NCI-H1694 (cell line): ENCODE measurements at places on chromosomes 3 and 15.

DNA sequence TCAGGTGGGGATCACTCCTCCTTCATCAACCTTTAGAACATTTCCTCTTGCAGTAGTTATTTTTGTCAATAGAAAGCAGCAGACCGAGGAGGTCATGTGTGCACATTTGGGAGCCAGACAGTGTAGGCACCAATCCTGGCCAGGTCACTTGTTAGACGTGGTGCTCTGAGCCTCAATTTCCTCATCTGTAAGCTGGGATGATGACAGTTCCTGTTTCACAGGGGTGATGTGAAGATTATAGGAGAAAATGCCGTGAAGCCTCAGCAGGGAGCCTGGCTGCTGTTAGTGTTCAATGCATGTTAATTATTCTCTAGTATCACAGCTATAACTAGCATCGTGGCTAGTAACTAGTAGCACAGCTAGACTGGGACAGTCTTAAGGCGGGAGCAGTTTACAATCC lies 64.7 kb downstream of the ATP2B2 start:
- no peak for DNase-seq

DNA sequence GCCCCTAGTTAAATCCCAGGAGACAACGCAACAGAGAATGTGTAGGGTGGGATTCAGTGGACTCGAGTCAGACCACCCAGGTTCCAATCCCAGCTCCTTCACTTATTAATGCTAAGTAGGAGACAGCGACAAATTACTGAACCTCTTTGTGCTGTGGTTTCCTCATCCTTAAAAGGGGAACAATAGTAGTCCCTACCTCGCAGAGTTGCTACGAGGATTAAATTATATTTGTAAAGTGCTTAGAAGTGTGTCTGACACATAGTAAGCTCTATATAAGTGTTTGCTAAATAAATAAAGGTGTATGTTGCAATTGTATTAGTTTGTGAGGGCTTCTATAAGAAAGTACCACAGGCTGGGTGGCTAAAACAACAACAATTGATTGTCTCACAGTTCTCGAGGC lies 58.0 kb upstream of the PPARG start:
- DNase-seq = no peak

DNA sequence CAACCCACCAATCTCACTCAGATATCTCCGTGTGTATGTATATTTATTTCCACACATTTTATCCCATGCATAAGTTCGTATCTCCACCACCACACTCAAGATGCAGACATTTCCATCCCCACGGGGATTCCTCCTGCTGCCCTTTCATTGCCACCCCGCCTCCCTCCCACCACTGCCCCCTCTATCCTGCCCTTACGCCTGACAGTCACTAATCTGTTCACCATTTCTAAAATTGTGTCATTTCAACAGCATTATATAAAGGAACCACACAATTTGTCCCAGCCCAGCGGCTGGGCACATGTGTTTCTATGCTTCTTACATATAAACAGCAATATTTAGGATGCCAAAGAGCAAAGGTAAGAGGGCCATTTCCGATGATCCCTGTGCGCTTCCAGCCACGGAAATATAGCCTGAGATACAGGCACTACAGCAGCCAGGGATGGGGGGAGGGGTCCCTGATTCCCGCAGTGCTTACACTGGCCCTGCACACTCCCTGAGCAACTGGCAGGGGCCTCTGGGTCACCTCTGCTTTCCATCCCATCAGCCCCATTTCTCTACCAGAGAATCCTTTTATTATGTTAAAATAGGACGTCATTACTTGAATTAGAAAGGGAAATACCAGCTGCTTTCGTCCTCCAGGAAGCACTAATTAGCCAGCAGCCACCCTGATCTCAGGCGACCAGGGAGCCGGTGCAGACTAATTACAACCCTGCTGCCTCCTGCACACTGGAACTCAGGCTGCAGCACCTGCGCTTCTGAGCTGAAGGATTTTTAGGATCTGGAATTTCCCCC lies 372.0 kb upstream of the ATP10A start:
- no peak for DNase-seq

DNA sequence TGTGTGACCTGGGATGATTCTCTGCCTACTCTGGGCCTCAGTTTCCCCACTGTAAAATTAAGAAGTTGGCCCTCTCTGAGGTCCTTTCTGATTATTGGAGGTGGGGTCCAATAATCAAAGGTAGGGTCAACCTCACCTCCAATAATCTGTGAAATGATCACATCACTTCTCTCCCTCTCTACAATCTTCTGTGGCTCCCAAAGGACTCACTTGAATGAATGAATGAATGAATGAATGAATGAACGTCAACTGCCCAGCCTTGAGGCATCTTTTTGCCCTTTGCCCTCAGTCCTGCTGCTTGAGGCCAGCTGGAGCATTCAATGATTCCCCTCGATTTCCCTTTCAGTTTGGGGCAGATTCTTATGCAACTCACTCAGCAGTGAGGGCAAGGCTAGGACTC lies 26.7 kb upstream of the GRIP2 start:
- no peak for DNase-seq

DNA sequence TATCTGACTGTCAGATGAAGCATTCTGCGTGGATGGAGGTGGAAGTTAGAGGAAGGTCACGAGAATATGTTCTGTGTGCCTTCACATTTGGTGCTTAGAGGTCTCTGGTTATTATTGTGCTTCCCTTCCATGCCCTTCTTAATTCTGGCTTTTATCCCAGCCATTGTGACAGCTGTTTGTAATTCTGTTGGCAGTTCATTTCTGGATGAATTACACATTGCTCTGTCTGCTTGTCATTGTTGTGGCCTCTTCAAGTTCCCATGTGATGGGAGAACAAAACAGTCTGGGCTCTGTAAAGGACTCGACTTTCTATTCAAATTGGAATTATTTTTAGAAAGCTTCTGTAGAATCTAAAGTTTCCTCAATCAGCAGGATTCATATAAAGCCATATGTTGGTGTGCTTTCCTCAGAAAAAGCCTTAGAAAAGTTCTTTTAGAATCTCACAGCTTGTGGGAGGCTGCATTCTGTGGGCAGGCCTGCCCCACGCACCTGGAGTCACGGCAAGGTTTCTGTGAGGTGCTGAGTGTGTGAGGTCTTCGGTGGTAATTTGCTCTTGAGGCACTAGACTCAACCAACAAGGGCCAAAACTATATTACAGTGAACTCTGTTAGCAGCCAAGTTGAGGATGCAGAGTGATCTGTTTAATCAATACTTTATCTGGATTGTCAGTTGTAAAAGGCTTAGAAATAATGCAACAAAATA lies 397.4 kb upstream of the AZI2 start:
- DNase-seq = no peak

- no peak for DNase-seq
Measured at GRCh38 chr3:13019243-13020095, 53.8 kb downstream of the IQSEC1 start.

DNA sequence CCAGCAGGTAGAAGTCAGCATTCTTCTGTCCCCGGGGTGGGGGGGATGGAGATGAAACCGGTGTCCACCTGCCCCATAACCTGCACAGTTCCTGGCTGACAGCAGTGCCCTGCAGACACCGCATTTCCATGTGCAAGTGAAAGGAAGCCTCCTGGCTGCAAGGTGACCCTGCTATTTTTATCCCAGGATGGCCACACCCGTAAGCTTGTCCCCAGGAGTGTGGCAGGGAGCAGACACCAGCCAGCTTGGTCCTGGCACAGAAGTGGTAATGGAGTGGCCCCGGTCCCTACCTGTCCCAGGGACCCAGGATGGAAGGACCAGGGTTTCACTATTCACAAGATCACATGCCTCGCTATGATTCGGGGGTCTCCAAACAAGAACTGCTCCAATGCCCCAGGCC lies 85.3 kb upstream of the RPL32 start:
- DNase-seq = no peak

DNA sequence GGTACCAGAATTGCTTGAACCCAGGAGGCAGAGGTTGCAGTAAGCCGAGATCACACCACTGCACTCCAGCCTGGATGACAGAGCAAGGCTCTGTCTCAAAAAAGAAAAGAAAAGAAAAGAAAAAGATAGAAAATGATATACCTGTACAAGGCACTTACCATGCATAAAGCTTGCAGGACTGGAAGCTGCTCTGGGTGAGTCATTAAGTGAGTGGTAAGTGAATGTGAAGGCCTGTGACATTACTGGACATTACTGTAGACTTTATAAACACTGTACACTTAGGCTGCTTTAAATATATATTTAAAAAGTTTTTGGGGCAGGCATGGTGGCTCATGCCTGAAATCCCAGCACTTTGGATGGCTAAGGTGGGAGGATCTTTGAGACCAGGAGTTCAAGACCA lies 99.2 kb downstream of the SLMAP start:
- no peak for DNase-seq

GRCh38 chr15:77162872-77163633 lies 92.1 kb upstream of the TSPAN3 start:
- no peak for DNase-seq

GRCh38 chr3:110598847-110599490 lies 472.6 kb upstream of the NECTIN3 start:
- no peak for DNase-seq

GRCh38 chr3:98022978-98023820 lies 11.9 kb downstream of the GABRR3 start:
- peak; percentile 77 for DNase-seq

GRCh38 chr3:47082519-47082918 lies 81.4 kb downstream of the SETD2 start:
- DNase-seq = no peak

DNA sequence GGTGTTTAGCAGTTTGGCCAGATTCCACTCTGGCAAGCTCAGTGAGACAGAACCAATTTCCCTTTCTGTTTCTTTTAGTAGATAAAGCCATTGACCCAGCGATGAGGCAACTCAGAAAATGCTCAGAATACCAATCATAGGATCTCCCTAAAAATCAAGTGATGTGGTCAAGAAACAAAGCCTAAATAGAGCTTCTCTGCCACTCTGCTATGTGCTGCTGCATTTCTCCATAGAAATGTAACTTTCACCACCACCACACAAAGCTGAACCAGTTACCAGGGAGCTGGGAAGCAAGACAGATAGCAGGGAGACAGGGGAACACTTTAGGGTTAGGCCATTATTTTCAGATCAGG lies 109.8 kb downstream of the RPL22L1 start:
- DNase-seq = no peak

DNA sequence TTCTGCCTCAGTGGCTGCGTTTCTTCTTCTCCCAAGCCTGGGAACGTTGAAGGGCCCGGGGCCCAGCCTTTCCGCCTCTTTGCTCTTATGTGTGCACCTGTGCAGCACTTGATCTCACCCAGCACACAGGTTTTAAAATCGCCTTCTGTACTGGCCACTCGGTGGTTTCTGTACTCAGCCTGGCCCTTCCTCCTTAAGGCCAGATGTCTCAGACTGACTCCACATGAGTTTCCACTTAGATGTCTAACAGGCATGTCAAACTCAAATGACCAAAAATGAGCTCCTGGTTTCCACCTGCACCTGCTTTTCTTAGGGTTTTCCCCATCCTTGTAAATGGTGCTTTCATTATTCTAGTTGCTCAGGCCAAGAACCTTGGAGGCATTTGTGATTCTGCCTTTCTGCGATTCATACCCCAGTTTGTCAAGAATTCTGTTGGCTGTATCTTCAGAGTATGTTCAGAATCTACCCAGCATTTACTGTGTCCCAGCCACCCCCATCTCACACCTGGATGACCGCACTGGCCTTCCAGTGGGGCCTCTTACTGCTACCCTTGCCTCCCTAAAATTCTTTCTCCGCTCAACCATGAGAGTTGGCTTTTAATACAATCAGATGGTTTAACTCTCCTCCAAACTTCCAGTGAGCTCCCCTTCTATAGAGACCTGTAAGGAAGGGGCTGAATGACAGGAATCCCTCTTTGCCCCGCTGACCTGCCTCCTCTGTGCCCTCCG lies 2.2 kb upstream of the TRAK1 start:
- no peak for DNase-seq

- DNase-seq = no peak
Measured at GRCh38 chr3:32818229-32818969, 602 bp downstream of the TRIM71 start.

DNA sequence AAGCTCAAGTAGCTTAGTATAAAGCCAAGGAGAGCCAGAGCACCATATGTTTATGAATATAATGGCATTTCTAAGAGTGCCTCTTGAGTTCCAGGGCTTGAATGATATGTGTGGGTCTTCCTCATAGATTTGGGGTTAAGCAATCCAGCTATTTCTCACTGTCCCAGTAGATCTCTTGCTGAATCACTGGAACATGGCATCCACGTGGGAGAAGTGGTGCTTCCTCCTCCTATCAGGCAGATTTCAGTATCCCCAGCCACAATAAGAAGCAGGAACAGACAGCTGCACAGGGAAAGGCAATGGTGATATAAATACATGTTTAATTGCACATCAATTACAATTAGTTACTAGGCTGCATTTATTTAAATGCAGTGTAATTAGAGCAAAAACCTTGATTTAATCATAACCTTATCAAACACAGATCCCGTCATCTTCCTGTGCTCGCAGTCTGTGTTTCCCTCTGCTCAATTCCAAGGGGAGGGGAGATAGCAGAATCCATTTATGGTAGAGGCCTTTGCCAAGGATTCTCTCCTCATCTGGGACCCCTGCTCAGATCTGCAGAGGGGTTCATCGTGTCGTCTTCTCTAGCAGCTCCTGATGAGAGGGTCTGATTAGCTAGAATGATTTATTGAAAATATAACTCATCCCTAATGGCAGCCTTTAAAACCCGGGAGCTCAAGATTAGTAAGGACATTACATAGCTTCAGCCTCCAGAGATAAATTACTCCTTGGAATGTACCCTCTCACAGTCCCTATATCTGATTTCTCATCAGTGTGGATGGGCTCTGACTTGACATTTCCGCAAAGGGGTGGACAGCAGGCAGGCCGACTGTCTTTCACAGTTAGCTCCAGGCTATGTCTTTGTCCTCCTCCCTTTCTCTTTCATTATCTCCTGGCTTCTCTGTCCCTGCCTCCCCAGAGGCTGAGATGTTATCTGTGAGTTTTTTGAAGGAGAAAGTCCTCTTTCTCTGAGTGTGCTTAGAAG lies 775.9 kb downstream of the AGBL1 start:
- no peak for DNase-seq

GRCh38 chr3:60431599-60431958 lies 819.7 kb downstream of the FHIT start:
- DNase-seq = no peak

DNA sequence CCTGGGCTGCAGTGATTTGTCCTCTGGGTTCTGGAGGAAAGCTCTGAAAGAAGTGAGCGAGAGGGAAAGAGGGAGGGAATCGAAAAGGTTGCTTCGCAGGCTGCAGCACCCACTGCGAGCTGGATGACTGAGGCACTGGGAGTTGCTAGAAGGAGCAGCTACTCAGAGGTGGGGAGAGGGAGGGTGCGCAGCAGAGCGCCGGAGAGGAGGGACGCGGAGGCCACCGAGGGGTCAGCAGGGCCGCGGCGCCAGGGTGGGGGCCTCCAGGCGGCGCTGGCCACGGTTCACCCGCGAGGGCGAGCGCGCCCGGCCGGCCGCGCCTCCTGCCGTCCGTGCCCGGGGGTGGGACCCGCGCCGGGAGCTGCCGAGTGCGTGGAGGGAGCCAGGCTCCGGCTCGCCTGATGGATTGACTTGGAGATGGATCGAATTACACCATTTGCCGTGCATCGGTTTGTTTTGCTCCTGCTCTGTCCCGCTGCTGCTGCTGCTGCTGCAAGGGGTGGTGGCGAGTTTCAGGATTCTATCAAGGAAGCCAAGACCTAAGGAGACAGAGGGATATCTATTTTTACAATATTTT lies at the start of gene SEMA6D:
Gene SEMA6D, plus strand, starts transcription at position 470 of the 577 bp plus-strand sequence. CDS start 42,294 bp downstream, outside the sequence.
- DNase-seq = peak; percentile 51

- no peak for DNase-seq
Measured at GRCh38 chr3:10804183-10804648, 11.8 kb upstream of the SLC6A11 start.
